ENCODE measurements at places on chromosomes 11 and 22.

- DNase-seq = no peak
These were observed 1.7 kb downstream of the SBF1 start for GRCh38 chr22:50473088-50473487.

- no peak for DNase-seq
These were observed 152.8 kb upstream of the NTM start for GRCh38 chr11:131217313-131218310.

DNA sequence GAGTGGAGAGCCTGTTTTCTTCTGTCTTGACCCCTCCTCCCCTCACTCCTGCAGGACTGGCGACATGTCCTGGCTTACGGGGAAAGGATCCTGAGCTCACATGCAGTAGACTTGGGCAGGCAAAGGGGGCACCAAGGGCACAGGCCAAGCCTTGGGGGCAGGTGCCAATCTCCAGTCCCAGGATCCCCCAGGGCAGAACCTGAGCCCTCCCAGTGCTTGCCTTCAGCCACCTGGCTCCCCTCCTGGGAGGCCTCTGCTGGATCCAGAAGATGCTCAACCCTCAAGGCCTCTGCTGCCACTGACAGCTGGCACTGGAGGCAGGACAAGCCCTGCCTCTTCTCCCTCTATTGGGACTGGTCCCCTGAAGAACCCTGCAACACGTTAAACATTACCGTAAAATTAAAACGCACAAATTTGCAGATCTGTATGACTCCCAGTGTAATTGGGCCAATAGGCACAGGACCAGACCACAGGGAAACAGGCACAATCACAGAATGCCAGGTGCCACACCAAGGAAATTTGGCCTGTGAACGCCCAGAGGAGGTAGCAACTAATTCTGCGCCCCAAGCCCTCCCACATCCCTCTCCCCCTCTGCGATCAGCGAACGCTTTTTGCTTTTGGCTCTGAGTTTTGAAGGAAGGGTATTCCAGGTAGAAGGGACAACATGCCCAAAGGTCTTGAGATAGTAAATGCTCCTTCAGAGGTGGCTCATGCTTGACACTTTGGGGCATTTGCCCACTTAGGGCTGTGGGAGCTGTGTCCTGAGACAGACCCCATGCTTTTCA is 967 bp upstream of the LZTR1 start:
- no peak for DNase-seq

DNA sequence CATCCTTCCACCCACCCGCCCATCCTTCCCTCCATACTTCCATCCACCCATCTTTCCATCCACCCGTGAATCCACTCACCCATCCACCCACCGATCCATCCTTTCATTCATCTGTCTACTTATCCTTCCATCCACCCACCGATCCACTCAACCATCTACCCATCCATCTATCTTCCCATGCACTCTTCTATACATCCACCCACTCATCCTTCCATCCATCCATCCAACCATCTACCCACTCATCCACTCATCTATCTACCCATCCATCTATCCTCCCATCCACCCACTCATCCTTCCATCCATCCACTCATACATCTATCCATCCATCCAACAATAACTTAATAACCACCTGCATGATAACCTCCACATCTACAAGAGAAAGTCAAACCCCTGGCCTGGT is 47.3 kb downstream of the WNT7B start:
- DNase-seq = no peak

GRCh38 chr11:105033343-105033742 is 1.6 kb downstream of the CASP1 start:
- DNase-seq = no peak

- no peak for DNase-seq
These were observed 32.4 kb downstream of the AP2A2 start for GRCh38 chr11:958101-958500.

DNA sequence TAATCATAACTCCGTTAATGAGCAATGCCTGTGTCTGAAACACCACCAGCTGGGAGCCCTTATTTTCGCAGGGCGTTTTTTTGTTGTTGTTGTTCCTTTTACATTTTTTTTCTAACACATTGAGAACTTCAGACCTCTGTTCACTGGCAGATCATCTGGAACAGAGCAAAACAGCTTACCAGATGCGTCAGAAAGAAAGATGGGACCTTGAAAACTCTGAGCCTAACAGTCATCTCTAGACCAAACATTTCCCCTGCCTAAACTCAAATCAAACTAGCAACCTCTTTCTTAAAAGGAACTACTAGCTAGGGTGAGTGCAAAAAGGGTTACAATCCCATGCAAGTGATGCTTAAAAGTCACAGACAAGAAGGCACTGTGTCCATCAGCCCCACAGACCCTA is 93.2 kb downstream of the PLEKHA7 start:
- DNase-seq = no peak

Data from right renal cortex interstitium (tissue), 3 donors.